Myocyte (in vitro differentiated cells): ENCODE measurements at places on chromosomes 2 and 18.

DNA sequence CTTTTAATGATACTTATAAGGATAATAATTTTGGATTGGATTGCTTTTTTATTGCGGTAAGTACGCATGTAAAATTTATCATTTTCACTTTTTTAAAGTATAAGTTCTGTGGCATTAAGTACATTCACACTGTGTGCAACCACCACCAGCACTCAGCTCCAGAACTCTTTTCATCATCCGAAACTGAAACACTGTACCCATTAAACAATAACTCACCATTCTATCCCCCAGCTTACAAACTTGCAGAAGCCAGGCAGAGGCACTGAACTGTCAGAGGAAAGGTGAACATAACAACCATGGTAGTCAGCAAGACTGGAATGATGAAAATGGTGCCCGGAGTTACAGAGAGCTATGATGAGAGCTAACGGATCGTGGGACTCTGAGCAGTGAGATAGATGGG, 465.9 kb downstream of the ADCYAP1 start:
- no peak for DNase-seq

DNA sequence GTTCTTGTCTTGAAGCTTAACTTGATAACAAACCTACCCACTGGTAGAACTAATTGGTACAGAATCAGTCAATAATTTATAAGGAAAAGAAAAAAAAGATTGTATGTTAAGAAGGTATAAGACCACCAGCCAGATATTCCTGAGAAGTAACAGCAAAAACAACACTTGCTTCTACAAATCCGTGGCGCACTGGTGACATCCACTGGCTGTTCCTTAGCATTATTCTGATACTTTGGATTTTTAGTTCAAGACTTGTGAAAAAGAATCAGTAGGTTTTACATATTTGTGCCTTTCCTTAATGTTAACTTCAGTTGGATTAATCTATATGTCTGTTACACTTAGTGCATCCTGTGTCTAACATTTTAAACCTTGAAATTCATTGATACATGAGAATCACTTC, 141.8 kb downstream of the GRB14 start:
- peak; percentile 46 for DNase-seq

GRCh38 chr2:203623096-203623495, 83.3 kb upstream of the CD28 start:
- peak; percentile 58 for DNase-seq

GRCh38 chr2:56132138-56132537, 51.7 kb upstream of the CCDC85A start:
- peak; percentile 60 for DNase-seq

- DNase-seq, result no peak
Observed at GRCh38 chr2:11410101-11410500, 55.9 kb downstream of the E2F6 start.
